Activated T-cell treated with anti-CD3 and anti-CD28 coated beads, Interleukin-2, amount 50 U/mL, for 24 hours (primary cell): ENCODE measurements at places on chromosomes 16 and 17.

DNA sequence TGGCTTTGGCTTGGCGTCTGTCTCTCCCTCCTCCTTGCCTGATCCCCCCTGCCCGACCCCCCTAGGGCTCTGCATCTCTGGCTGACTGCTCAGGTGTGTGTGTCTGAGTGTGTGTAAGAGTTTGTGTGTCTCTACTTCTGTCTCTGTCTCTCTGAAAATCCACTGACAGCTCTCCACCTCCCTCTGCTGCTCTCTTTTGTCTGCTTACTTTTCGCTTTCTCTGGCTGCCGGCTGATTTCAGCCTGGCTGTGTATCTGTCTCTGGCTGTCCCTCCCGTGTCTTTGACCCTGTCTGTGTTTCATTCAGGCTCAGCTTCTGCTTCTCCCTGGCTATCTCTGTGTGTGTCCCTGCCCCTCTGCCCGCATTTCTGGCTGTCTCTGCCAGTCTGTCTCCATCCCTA, 3.8 kb upstream of the SPEM1 start:
- no peaks in the 10 kb centered on the region for H3K36me3 ChIP-seq
- no peak overlapping the region for H3K27ac ChIP-seq
- no peak for DNase-seq
- H3K4me1 ChIP-seq: no peaks in the 10 kb centered on the region
- H3K4me3 ChIP-seq: no peak overlapping the region
- no peaks in the 10 kb centered on the region for H3K27me3 ChIP-seq

GRCh38 chr16:77989846-77990245, 32.5 kb upstream of the CLEC3A start:
- no peak for DNase-seq
- H3K4me1 ChIP-seq: no peaks in the 10 kb centered on the region
- H3K27me3 ChIP-seq: peaks cover 14% of the 10 kb centered on the region
- no peaks in the 10 kb centered on the region for H3K36me3 ChIP-seq
- H3K4me3 ChIP-seq: no peak overlapping the region

GRCh38 chr16:83019963-83020362, 393.2 kb downstream of the CDH13 start:
- H3K27me3 ChIP-seq: no peaks in the 10 kb centered on the region
- no peak overlapping the region for H3K4me3 ChIP-seq
- no peak overlapping the region for H3K27ac ChIP-seq
- no peaks in the 10 kb centered on the region for H3K4me1 ChIP-seq
- no peak for DNase-seq

- H3K36me3 ChIP-seq: no peaks in the 10 kb centered on the region
- peak; percentile 52 for DNase-seq
- H3K27me3 ChIP-seq: peaks cover 20% of the 10 kb centered on the region
- peaks cover 41% of the 10 kb centered on the region for H3K4me1 ChIP-seq
- peak overlapping the region; percentile 47 for H3K27ac ChIP-seq
Observed at GRCh38 chr17:17724307-17725010, 43.2 kb downstream of the RAI1 start.

GRCh38 chr16:71807905-71808592, 585 bp downstream of the AP1G1 start:
- H3K36me3 ChIP-seq: peaks cover 42% of the 10 kb centered on the region
- H3K27me3 ChIP-seq: no peaks in the 10 kb centered on the region
- peaks cover 49% of the 10 kb centered on the region for H3K4me1 ChIP-seq
- peak overlapping the region; percentile 100 for H3K27ac ChIP-seq
- no peak for DNase-seq

DNA sequence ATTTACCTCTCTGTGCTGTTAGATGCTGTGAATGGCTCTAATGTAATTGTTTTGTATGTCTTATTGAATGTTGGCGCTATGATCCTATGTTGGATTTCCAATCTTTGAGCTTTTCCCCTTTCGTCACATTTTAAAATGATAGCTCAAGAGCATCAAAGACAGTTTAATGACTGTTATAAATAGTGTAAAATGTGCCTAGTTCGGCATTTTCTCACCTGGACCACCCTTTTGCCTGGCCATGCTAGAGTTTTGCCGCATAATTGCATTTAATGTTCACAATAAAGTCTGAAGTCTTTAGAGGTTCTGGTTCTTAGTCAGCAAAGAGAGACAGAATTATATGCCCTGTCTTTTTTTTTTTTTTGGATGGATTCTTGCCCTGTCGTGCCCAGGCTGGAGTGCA, 155.2 kb downstream of the SNX29 start:
- H3K4me3 ChIP-seq: no peak overlapping the region
- H3K4me1 ChIP-seq: no peaks in the 10 kb centered on the region
- H3K36me3 ChIP-seq: peaks cover 65% of the 10 kb centered on the region
- H3K27ac ChIP-seq: no peak overlapping the region
- no peak for DNase-seq

- H3K27me3 ChIP-seq: no peaks in the 10 kb centered on the region
- no peaks in the 10 kb centered on the region for H3K36me3 ChIP-seq
- H3K27ac ChIP-seq: no peak overlapping the region
Observed at GRCh38 chr17:81131486-81132196, 33.7 kb upstream of the PVALEF start.

DNA sequence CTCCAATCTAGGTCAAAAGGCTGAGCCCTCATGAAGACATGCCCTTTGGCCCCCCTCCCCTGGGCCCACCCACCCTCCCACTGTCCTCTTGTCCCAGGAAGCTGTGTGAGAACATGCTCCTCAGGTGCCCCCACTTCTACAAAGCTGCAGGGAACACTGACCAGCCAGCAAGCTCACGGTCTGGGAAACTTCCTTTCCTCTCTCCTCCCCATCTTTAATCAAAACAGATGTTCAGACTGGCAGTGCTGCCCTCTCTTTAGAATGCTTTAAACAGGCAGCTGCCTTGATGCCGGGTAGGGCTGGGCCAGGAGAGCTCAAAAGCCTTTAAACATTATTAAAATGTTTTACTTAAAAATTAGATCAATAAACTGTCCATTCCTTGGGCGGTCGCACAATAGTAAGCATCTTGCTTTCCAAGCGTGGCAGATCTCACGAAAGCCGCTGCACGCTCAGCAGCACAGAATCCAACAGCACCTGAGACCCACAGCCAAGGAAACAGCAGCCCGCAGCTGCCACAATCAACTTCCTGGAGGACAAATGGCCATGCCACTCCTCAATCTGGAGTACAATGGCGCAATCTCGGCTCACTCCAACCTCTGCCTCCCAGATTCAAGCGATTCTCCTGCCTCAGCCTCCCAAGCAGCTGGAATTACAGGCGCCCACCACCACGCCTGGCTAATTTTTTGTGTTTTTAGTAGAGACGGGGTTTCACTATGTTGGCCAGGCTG, 399.2 kb downstream of the SLC39A11 start:
- H3K27me3 ChIP-seq: no peaks in the 10 kb centered on the region
- H3K36me3 ChIP-seq: peaks cover 2% of the 10 kb centered on the region
- no peaks in the 10 kb centered on the region for H3K4me1 ChIP-seq
- no peak overlapping the region for H3K27ac ChIP-seq
- no peak for DNase-seq

- H3K27me3 ChIP-seq: no peaks in the 10 kb centered on the region
- peaks cover 20% of the 10 kb centered on the region for H3K36me3 ChIP-seq
- peak overlapping the region; percentile 94 for H3K4me3 ChIP-seq
Observed at GRCh38 chr16:84699147-84699711, 571 bp upstream of the USP10 start.

GRCh38 chr17:74305865-74306654, 20.0 kb upstream of the KIF19 start:
- DNase-seq: no peak
- no peak overlapping the region for H3K4me3 ChIP-seq
- no peaks in the 10 kb centered on the region for H3K27me3 ChIP-seq
- H3K4me1 ChIP-seq: peaks cover 14% of the 10 kb centered on the region

- no peak for DNase-seq
- H3K27ac ChIP-seq: no peak overlapping the region
- H3K4me1 ChIP-seq: no peaks in the 10 kb centered on the region
- H3K27me3 ChIP-seq: no peaks in the 10 kb centered on the region
- H3K36me3 ChIP-seq: no peaks in the 10 kb centered on the region
Observed at GRCh38 chr16:86320237-86320595, 190.1 kb upstream of the FOXF1 start.

DNA sequence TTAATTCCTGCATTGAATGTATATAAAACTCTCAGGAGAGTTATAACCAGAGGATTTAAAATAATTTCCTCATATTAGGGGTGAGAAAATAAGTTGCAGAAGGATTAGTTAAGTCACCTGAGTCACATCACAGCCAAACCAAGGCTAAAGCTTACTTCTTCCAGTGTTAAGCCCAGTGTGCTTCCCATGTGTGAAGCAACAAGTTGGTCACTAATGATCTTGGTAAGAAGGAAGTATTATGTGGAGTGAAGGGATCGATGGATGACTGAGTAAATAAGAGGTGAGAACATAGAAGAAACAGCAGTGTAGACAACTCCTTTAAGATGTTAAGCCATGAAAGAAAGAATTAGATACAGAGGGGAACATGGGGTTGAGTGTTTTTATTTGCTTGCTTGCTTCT, 20.6 kb downstream of the ESRP2 start:
- no peak overlapping the region for H3K4me3 ChIP-seq
- no peak for DNase-seq
- peaks cover 41% of the 10 kb centered on the region for H3K4me1 ChIP-seq
- no peaks in the 10 kb centered on the region for H3K27me3 ChIP-seq

DNA sequence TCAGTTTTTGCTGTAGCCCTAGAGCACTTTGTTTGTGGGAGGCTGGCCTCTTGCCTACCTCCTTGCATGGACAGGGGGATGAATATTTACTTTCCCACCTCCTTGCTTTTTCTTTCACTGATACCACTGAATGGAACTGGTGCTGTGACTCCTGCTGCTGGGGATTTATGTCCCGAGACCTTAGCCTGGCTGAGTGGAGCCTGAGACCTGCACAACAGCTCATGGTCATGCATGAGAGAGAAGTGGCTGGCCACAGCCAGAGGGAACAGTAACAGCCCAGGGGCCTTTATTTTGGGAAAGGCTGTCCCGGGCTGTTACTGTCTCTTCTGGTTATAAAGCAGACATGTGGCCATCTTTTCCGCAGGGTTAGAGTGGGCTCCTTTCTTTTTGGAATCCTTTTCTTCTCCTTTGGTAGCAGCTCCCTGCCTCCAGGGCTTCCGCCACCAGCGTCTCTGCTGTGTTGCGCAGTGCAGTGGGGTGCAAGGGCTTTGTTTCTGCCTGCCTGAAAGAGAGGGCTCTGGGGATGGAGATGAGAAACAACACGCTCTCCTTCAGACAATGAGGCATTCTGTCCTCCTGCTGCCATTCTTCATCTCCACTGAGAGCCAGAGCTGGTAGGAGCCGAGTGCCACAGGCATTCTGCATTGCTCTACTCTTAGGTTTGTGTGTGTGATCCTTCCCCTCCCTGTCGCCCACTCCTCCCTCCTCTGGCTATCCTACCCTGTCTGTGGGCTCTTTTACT, 14.5 kb downstream of the SNX11 start:
- peak overlapping the region; percentile 23 for H3K27ac ChIP-seq
- H3K4me3 ChIP-seq: no peak overlapping the region
- no peaks in the 10 kb centered on the region for H3K27me3 ChIP-seq

GRCh38 chr16:19165101-19165500, 2.9 kb upstream of the SYT17 start:
- H3K36me3 ChIP-seq: no peaks in the 10 kb centered on the region
- no peak overlapping the region for H3K4me3 ChIP-seq
- peaks cover 3% of the 10 kb centered on the region for H3K4me1 ChIP-seq
- no peak overlapping the region for H3K27ac ChIP-seq

DNA sequence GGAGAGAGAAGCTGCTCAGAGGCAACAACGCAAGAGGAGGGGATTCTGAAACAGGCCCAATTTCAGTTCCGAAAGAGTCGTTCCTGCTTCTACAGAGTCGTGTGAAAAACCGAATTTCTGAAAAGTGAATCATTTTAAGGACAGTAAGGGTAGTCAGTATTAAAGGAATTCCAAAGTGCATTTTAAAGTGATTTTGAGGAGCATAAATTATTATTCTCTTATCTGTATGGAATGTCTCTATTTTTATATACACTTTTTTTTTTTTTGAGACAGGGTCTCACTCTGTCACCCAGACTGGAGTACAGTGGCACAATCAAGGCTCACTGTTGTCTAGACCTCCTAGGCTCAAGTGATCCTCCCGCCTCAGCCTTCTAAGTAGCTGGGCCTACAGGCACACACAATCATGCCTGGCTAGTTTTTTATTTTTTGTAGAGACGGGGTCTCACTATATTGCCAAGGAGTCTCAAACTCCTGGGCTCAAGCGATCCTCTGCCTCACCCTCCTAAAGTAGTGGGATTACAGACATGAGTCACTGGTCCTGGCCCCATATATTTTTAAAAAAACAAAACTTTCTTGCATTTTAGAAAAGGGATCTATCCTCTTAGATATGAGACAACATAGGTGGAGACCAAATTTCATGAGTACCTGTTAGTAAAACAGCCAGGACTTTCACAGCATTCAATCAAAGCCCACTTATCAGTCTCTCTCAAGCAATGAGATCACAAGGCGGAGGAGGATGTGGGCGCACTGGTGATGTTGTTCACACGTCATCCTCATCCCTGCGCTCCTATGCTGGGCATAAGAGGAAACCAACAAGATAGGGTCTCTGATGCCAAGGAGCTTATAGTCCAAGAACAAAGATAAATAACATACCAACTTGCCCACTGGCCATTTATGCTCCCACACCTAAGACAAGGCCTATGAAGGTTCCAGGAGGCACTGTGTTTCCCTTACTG, 53.2 kb downstream of the SMG6 start:
- H3K4me3 ChIP-seq: peak overlapping the region; percentile 8
- H3K27me3 ChIP-seq: no peaks in the 10 kb centered on the region
- peaks cover 69% of the 10 kb centered on the region for H3K4me1 ChIP-seq
- H3K27ac ChIP-seq: peak overlapping the region; percentile 77
- peaks cover 76% of the 10 kb centered on the region for H3K36me3 ChIP-seq
- no peak for DNase-seq
